ENCODE measurements at places on chromosomes 12 and 14.

DNA sequence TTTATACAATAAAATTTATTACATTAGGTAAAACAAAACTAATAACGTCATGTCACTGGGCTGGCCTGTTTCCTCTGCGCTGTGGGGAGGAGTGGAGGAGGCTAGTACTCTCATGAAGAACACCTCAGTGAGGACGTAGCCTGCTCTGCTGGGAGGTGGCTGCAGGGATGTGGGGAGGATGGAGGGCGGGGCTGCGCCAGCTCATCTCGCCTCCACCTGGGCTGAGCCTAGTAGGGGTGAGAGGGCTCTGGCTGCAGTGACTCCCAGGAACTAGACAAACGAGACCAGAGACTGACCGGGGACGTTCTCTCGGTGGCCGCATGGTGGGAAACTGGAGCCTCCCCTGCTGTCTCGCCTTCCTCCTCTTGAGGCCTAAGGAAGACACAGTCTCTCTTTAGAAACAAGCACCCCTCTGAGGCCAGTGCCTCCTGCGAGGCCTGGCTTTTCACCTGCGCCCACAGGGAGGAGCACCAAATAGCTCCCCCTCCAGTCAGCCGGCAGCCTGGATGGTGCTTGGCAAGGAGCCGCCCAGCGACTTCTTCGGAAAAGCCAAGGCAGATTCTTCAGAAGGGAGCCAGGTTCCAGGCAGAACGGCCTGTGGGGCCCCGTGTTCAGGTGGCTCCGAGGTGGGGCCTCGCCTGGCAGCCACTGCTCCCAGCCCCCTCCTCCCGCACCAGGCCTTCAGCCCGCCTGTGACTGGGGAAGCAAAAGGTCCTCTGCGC is 62.4 kb downstream of the PLEKHG3 start:
- no peak for DNase-seq

GRCh38 chr12:102913453-102914226 is 3.4 kb downstream of the PAH start:
- no peak for DNase-seq

GRCh38 chr12:54936736-54937135 is 47.8 kb downstream of the TESPA1 start:
- DNase-seq, result no peak

- DNase-seq, result no peak
These were observed 33.9 kb upstream of the VASH1 start for GRCh38 chr14:76727384-76727783.

GRCh38 chr14:86015941-86016340 is 486.0 kb downstream of the FLRT2 start:
- DNase-seq, result no peak

DNA sequence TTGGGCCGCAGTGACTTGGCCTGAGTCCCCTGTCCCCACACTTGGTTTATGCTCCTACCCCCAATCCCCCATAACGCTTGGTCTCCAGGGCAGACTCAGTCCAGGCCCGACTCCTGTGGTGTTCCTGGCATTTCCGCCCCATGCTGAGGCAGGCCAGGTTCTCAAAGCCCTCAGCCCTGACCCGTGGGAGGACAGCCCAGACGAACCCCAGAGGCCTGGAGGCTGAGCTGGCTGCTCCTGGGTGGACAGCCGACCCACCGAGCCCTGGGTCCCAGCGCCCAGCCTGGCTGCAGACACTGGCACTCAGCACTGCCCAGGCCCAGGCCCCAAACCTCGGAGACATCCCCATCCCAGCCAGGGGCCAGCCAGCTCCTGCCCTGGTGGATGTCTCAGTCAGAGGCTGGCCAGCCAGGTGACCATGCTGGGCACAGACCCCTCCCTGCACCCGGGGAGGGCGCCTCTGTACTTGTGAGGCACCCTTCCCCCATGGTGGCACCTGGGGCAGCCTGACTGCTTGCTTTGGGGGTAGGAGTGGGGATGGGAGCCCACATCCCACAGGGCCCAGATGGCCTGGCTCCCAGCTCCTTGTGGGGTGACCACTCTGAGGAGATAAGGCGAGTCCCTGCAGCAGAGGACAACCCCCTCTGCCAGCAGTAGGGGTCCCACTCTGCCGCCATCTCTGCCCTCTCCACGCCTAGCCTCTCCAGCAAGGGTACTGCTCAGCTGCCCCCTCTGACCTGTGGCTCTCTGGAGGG is 1.4 kb downstream of the PLD4 start:
- DNase-seq, result no peak

DNA sequence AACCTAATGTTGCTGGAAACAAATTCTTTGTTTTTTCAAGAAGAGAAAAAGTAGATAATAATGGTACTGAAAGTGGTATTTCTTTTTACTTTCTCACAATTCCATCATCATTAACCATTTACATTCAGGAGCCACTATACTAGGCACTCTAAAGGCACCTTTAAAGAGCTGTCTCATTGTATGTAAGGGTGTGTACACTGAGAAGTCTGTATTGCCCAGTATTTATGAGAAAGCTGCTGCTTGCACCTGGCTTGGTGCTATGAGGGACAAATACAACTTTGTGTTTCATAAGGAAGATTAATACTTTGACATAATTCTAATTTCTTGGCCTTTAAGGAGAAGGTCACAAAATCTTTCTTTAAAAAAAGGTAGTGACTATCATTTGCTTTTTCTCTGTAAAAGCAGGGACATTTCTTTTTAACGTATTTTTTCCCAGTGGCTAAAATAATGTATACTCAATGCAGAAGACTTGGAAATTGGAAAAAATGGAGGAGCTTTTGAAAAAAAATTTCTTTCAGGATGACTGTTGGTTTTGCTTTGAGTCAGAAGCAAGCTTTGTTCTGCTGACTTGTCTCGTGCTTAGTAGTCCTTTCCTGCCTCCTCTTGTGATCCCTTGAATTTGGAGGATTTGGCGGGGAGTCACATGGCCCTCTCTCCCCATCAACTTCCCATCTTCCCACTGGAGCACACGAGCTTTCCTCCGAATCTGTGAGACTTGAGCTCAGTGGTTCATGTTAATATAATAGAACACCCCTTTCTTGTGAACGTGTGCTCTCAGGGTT is 50.1 kb downstream of the RASSF3 start:
- no peak for DNase-seq

GRCh38 chr12:123896767-123897166 is 75.9 kb downstream of the CCDC92 start:
- DNase-seq, result no peak

DNA sequence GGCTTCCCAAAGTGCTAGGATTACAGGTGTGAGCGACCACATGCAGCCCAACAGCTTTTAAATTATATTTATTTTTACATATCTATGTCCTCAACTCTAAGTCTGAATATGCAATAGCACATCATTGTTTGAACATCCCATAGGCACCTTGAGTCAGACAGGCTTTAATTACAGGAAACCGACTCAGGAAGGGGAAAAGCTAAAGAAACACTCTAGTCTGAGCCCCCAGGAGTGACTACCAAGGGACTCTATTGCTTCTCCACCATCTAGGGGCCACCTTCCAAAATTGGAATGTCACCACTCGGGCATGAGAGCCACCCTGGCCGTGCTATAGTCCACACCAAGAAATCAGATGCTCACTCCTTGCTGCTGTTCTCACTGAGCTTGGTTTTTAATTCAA is 14.0 kb upstream of the MFAP5 start:
- no peak for DNase-seq

DNA sequence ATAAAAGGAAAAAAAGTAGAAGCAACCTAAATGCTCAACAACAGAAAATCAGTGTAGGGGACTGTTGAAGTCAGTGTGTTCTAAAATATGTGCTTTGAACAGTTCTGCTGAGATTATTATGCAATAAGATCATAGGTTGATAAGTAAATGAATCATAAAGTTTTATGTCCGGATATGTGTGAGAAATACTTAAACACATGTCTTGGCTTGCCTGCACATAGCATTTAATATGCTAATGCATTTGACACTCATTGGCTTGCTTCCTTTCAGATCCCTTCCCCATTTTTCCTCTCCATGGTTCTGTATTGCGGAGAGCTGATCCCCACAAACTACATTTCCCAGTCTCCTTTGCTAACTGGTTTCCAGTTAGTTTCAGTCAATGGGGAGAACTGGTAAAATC is 573.8 kb upstream of the TBX3 start:
- no peak for DNase-seq

- DNase-seq, result no peak
These were observed 24.8 kb upstream of the IFNG-AS1 start for GRCh38 chr12:67964456-67964855.

DNA sequence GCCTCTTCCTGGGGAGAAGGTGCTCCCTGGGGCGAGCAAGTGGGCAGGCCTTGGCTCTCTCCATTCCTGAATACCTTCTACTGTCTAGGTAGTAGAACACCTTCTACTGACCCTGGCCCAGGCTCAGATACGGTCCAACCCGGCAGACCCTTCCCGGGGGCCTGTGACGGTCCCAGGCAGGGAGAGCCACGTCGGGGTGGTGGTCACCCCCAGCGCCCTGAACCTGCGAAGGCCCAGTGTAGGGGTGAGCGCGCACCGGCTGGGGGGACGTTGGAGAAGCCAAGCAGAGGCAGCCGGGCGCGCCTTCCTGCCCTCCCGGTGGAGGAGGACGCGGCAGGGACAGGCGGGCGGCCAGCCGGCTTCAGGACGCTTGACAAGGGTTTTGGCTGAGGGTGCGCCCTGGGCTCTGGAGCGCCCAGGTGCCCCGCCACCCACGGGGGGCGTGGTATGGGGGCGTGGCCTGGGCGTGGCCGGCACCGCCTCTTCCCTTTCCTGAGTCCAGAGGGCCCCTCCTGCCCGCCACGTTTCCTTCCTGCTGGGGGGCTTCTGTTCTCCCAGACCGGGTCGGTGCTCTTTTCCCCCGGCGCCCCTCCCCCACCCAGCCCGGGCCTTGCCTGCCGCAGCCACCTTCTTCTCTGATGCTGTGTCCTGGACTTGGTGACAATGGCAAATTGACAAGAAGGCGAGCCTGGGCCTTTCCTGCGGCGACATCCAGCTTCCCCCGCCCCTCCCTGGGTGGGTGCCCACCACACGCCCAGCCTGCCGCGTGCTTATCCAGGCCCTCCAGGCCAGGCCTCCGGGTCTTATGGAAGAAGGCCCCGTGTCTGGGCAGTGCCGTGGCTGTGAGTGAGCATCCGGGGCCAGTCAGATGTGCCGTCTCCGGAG is 24.5 kb upstream of the PPP1R13B start:
- no peak for DNase-seq

DNA sequence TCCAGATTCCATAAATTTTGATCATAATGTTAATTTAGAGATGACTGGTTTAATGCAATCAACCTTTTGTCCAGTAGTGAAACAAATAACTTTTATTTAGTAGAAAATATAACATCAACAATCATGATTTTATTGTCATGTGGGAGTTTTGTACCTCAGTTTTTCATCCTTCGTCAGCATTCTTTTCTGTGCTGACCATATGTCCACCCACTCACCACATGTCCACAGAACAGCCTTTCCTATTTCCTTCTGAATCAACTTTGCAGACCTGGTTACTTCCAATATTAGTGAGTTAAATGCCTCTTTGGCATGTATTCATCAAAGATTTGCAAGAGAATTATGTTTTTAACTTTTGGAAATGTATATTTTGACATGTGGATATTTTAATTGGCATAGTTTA is 36.8 kb upstream of the CNTN1 start:
- DNase-seq, result no peak

GRCh38 chr12:123533672-123534643 is at the start of gene RILPL1:
Gene RILPL1 (minus strand): TSS chr12:123533719. CDS start chr12:123533482, 237 bp downstream.
- DNase-seq, result peak; percentile 70

DNA sequence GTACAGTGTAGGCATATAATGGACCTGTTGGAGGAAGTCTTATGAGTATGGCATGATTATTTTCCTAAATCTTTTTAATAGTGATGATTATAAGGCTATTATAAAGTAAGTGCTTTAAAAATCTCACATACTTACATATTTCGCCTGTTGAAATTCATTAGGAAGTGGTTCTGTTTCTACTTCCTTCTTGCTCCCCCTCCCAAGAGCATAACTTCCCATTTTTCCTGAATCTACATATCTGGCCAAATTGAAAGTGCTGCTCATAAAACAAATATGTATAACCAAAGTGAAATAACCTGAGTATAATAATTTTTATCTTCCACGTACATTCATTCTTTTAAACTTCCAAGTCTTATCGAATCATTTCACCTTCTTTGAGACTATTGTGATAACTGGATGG is 455.6 kb upstream of the SEL1L start:
- no peak for DNase-seq

- DNase-seq, result no peak
These were observed 17.1 kb upstream of the OR4K17 start for GRCh38 chr14:20093442-20093841.

- no peak for DNase-seq
These were observed 57.0 kb downstream of the TMX1 start for GRCh38 chr14:51297066-51297465.

- DNase-seq, result no peak
These were observed 100.9 kb upstream of the CCDC91 start for GRCh38 chr12:28089338-28089737.

DNA sequence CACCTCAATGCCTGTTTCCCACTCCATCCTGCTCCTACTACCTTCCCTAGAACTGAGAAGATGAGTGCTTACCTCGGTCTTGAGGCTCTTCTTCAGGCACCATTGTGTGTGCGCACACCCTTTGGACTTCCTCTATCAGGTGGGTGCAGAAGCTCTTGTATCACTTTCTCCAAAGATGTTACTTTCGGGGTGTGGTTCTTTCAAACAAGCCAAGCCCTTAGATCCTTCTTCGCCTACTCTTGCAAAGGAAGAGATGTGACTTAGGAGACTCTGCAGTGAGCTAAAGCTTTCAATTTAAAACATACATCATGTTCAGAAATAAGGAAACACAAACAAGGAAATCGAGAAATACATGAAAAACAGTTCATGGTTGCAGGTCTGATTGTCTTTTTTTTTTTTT is at the start of gene CLEC4C:
CLEC4C (minus strand) TSS at position 130 of the 400 bp plus-strand sequence; CDS start at position 103, 27 bp downstream.
- DNase-seq, result no peak

DNA sequence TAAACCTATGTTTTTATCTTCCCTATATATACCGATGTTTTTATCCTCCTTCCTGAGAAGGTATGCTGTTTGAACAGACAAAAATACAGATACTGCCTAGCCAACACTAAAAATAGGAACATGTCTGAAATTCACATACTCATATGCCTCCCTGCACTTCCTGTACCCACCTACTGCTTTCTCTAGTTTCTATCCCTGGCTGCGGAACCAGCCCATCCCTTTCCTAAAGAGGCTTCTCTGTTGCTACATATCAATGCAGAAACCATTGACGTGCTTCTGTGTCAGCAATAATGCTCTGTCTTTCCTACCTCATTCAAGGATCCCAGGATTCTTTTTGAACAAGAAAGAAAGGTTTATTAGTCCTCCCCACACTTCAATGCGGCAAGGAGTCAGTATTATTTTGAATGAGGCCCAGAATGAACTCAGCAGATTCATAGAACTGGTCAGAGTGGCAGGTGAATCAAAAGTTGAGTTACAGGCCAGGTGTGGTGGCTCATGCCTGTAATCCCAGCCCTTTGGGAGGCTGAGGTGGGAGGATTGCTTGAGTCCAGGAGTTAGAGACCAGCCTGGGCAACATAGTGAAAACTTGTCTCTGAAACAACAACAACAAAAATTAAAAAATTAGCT is 67.8 kb upstream of the NAP1L1 start:
- peak; percentile 63 for DNase-seq

- DNase-seq, result no peak
These were observed 221.9 kb downstream of the CACNA1C start for GRCh38 chr12:2274733-2275132.
